Activated CD8-positive, alpha-beta memory T cell treated with anti-CD3 and anti-CD28 coated beads for 24 hours (primary cell): ENCODE measurements at places on chromosomes 1 and 21.

DNA sequence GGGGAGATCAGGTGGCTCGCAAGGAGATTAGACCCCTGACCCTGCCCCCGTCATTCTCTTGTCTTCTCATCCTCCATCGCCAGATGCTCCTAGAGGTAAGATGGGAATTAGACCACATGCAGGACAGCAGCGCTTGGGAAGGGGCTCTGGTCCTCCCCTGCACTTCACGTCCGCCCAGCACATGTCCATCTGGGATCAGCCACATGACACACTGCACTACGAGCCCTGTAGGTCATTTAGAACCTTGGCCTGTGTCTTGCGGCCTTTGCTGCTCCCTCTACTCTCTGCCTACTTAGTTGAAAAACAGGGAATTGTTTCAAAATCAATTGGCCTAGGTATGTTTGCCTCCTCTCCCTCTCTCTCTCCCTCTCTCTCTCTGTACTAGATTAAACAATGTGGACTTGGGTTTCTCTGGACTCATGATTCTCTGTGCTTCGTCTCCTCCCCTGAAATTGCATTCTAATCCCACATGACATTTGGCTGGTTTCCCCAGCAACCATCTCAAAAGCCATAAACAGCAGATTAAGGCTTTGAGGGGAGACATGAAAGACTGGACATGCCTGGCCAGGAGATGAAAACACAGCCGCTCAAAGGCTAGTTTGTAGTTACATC lies 3.8 kb upstream of the NCMAP start:
- no peak for DNase-seq

DNA sequence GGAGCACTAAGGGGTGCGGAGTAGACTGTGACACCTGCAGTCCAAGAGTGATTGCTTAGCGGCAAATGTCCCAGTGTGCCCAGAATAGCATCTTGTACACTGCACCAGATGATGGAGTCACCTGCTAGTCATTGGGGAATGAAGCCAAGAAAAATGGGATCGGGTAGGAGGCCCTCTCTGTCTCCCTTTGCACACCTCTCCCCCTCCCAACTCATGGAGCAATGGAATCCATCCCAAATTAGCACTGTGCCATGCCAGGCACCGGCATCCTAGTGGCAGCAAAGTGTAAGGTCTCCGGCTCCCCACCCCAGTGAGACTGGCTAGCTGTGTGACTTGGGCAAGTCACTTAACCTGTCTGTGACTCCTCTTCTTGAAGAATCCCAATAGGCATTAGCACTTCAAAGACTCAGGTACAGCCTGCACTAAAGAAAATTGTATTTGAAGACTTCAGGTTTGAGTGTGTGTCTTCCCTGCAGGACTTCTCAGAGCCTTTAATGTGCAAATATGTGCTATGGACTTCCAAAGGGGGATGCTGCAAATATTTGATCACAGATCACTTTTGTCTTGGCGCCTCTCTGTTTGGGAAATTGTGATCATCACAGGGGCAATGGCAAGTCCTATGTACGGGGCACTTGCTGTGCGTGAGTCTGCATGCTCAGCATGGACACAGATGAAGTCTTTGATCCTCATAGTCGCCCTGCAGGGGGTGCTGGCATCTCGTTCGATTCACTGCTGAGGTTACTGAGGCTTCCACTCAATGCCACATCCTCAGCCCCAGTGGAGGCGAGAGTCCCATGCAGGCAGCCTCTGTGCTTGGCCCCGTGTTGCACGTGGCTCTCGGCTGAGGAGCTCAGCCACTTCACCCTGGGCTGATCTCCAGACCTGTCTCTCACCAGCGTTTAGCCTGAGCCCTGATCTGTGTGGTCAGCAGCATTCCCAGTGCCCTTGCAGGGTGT lies 272.9 kb upstream of the C1orf174 start:
- peak; percentile 51 for DNase-seq

- no peak for DNase-seq
Observed at GRCh38 chr1:52926864-52927211, 238 bp upstream of the SCP2 start.

- DNase-seq: no peak
Observed at GRCh38 chr1:213884942-213885341, 102.8 kb upstream of the PROX1 start.

GRCh38 chr1:246152986-246153431 lies 354.1 kb downstream of the SMYD3 start:
- DNase-seq: no peak

GRCh38 chr1:118325550-118326225 lies 140.7 kb upstream of the SPAG17 start:
- no peak for DNase-seq

DNA sequence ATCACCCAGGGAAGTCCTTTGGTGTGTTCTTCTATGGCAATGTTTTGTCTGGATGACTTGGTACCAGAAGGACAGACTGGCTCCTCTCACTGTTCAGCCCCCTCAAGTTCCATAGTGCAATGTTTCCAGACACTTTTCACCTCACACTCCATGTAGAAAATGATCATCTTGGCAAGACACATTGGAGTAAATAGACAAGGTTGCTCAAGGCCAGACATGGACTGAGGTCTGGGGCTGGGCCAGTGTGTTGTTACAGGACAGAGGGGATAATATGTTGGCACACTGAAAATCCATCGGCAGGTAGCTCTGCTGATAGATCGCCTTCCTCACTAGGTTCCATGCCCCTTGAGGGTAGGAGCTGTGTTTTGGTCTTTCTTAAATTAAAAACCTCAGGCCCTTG lies 51.5 kb downstream of the C1orf21 start:
- DNase-seq: no peak

GRCh38 chr1:66273656-66274055 lies 260.3 kb upstream of the SGIP1 start:
- DNase-seq: no peak

DNA sequence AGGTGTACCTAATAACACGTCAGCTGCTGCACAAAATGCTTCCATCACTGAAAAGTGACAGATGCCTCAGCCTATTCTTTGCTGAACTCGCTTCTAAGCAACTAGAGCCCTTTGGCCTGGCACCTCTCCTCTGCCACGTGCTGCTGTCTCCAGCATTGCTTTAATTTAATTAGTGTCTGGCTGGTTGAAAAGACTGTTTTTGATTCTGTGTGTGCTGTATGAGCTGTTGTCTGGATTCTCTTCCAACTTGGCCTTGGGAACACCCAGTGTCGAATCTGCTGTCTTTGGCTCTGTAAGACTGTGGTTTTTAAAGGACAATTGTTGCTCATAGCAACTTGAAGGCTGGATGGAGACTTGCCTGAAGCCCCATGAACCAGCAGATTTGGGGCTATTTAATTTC lies 109.5 kb downstream of the PSMG1 start:
- no peak for DNase-seq

DNA sequence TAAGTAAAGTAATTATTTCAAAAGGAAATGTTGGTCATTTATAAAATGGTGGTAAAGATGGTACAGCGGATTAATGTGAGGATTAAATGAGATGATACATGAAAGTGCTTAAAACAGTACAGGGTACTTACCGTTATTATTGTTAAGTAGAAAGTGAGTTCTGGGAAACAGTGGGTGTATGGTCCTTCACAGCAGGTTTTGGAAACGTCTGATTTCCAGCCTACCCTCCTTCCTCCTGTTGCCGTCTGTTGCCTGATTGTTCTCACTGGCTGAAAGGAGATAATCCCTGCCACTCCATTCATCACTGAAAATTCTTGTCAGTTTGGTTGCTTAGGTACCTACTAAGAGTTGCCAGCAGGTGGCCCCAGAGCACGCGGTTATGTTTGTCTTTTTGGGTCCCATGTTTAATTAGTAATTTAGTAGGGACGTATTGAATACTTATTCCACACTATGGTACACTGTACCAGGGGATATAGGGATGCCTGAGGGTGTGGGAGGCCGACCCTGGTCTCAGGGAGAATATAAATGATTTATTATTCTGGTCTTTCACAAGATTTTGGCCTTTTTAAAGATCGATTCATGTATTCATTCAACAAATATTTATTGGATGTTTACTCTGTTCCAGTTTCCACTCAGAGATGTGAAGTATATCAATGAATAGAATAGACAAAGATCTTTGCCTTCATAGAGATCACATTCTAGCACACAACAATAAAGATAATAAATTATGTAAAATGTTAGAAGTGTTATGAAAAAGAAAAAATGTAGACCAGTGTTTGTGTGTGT lies 30.8 kb upstream of the RPTN start:
- DNase-seq: peak; percentile 87

DNA sequence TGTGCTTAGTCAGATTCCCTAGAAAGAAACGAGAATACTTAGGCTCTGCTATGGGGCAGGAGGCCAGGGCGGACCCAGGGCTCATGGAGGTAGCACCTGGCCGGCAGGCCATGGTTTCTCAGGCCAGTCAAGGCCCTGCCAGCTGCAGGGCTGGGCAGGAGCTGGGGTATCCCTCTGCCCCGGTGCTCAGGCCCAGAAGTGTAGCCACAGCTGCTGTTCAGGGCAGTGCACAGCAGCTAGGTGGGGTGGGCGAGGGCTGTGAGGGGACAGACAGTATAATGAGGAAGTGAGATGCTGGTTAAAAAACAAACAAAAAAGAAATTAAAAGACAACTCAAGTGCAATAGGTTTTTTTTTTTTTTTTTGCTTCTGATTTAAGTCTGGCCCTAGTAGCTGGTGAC lies 34.0 kb upstream of the EDN2 start:
- DNase-seq: no peak

DNA sequence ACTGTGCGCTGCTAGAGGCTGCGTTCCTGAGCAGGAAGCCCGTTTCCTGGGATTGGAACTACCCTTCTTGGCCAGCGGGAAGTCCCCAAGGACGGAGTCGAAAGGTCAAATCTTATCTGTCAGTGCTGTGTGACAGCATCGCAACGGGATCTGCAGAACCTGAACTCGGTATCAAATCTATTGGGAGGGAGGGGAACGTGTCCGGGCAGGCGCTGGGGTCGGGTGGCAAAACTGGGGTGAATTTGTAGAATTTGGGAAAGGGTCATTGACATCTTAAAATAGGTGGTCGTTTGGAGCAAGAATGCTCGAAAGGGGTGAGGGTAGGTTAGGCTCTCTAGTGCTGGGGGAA lies 725 bp upstream of the ARPC5 start:
- no peak for DNase-seq

DNA sequence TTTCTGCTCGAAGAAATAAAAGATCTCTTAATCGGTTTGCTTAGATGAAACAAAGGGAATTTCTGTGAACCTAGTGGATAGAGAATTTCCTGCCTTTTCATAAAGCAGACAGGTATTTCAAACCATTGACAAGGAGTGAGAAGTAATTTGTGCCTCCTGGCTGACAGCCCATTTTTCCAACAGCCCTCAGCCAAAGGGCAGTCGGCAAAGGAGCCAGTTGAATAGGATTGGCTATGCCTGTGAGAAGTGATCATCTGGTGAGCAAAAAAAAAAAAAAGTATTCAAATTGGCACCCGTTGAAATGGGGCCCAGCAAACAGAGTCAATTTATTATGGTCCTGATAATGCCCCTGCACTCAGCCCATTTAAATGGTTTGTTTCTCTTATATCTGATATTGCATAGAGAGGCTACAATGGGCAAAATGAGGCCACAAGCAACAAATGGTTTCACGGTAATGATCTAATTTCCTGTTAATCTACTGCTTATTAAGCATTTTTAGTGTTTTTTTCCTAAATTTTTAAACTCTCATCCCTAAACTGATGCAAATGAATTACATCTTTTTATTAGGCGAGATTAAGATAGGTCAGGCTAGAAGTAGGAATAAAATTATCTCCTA lies 477.5 kb downstream of the NUF2 start:
- DNase-seq: no peak

- no peak for DNase-seq
Observed at GRCh38 chr1:232624546-232625281, 5.2 kb downstream of the SIPA1L2 start.

- no peak for DNase-seq
Observed at GRCh38 chr1:63343922-63344321, 21.6 kb downstream of the FOXD3 start.

DNA sequence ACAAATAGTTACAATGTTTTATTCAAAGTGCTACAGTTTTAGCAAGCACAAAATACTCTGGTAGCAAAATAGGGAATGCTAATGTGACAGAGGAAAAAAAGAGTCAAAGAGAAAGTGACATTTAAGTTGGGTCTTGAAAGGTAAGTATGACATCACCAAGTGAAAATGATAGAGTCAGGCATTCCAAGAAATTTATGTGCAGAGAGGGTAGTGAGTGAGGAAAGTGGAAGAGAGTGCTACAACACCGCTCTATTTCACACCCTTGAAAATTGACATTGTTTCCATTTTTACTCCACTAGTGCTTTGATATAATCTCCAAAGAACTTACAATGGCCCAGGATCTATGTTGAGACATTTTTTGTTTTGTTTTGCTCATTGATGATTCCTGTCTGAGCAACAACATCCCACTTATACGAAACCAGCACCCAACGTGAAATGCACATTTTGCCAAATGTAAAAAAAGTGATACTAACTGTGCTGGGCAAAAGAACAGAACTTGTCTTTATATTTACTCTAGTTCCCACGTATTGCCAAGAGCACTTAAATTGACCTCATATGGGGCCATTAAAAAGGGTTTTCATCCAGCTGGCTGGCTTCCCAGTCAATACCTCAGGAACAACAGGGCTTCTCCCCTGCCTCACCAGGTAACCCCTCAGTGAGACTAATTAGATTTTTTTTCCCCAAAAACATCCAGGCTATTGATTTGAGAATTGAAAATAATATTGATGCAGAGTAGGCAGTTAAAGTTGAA lies 206.3 kb upstream of the NR5A2 start:
- no peak for DNase-seq

DNA sequence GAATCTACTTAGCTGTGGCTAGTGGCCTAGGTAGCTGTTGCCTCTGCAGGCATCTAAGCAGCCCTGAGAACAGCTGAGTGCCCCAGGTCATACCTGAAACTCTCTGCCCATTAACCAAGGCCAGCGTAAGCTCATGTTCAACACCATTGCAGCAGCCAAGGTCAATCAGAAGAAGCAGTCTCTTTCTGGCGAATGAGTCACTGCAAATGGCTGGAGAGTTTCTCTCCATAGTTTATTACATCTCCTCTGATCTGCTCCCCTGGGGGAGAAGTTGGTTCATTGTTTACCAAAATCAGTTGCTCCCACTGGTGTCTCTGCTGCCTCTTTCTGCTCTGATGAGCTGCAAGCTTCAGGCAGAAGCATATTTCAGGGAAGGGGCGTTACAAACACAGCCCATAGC lies 6.9 kb upstream of the BCL9 start:
- no peak for DNase-seq
